Stimulated activated memory B cell treated with anti-CD40 and anti-IgM and Interleukin-4, amounts not matched to agents 10 μg/mL and 1 μg/mL and 100 μg/mL, for 72 hours (primary cell): ENCODE measurements at places on chromosomes 5 and 9.

GRCh38 chr9:93724852-93725251 lies 148.5 kb downstream of the PHF2 start:
- ATAC-seq: no peak

- ATAC-seq: no peak
Observed at GRCh38 chr9:88258601-88259000, 120.3 kb upstream of the SPATA31C2 start.

DNA sequence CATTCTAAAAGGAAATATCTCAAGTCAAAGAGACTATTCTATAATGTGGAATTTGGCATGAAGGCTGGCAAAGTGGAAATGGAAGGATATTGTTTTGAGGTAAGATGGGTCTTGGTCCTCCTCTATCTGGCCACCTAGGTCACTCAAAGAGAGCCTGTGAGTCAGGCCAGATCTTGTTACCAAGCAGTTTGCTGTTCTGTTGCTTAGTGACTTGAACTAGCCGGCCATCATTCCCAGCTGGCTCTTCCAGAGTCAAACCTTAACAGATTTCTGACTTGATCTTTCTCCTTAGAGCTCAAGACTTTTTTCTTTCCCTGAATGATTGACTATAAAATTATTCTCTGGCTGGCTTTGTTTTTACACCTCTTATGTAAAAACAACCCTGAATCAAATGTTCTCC lies 136.1 kb downstream of the PDE4D start:
- no peak for ATAC-seq

DNA sequence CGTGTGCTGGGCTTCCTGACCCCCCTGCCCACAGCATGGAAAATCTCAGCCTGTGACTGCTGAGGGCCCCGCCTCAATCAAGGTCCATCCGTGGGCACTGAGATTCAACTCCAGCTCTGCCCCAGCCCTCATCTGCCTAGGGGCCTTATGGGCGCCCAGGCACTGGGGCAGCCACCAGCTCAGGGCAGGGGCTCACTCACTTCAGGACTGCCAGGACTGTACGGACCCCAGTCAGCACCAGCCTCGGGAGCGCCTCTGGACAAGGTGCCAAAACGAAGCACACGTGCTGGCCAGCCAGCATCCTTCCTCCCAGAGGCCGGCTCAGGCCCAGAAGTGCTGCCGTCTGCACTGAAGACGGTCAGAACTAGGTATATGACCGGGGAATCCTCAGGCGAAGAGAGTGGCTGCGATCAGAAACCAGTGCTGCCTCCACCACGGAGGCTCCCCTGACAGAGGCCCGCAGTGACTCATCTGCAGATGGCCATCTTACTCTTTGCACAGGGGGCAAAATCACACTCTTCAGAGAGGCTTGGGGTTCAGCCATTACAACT lies 19.6 kb downstream of the CLPTM1L start:
- ATAC-seq: peak; percentile 27

DNA sequence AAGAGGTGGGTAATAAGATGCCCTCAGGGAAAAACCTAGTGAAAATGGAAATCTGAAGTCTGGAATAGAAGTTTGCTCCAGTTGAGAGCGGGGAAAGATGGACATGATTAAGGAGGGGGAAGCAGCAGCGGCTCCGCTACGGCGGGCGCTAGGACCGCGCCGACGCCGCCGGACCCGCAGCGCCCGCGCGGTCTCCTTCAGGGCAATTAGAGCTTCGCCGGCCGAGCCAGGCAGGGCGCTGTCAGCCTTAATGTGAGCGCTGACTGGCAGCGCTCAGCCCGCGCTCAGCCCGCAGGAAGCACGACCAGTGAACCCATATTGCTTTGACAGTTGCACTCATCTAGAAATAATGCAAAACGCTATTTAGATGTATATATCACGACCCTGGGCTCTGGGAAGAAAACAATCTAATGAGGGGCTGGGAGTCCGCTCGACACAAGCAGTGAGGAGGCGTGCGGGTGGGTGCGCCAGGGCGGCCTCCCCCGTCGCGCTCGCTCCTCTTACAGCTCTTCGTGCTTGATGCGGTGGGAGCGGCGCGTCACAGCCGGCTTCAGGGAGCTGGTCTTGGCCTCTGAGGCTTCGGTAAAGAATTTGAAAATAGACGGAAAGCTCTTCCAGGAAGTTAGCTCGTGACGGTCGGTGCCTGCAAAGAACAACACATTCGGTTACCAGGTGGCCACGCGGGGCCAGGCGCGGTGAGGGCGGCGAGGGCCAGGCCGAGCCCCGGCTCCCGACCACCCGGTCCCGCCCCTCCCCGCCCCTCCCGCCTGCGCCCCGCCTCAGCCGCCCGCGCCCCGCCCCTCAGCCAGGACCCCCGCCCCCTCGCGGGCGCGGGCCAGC lies 37.7 kb downstream of the NR2F1 start:
- peak; percentile 95 for ATAC-seq

DNA sequence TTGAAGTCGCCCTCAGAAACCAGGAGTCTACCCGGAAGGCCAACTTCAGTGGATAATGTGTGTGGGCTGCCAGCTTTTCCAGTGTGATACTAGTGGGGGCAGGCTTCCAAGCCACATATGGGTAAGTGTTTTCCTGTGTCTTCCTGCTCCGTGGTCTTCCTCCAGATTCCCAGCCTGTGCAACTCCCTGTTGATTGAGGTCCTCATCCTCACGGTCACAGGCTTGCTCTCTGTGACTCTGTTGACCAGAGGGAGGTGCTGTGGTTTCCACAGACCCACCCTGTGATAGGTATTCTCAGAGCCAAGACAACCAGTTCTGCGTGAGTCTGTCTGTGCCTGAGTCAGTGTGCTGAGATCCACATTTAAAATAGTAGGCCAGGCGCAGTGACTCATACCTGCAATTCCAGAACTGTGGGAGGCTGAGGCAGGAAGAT lies 388.0 kb upstream of the IRX2 start:
- no peak for ATAC-seq

DNA sequence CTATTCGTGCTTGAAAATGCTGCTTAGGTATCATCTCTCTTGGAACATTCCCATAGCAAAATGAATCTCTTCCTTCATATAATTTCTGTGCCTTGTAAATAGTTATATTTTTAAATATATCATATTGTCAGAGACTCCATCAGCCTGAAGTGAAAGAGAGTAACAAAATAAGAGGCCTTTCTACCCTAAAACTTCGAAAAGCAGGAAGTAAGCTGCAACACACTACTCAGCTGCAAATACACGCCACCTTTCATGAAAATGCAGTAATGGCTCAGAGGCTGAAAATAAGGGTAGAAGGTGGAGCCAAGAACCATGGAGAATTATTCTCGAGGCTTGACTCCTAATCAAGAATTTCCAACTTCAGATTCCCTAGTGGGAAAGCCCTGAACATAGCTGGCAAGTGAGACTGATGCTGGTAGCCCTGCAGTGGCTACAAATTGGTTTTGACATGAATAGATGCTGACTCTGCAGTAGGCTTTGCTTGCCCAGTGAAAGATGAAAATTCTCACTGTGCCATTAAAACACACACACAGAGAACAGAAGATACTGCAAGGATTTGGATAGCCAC lies 30.2 kb upstream of the PTGER4 start:
- ATAC-seq: no peak

DNA sequence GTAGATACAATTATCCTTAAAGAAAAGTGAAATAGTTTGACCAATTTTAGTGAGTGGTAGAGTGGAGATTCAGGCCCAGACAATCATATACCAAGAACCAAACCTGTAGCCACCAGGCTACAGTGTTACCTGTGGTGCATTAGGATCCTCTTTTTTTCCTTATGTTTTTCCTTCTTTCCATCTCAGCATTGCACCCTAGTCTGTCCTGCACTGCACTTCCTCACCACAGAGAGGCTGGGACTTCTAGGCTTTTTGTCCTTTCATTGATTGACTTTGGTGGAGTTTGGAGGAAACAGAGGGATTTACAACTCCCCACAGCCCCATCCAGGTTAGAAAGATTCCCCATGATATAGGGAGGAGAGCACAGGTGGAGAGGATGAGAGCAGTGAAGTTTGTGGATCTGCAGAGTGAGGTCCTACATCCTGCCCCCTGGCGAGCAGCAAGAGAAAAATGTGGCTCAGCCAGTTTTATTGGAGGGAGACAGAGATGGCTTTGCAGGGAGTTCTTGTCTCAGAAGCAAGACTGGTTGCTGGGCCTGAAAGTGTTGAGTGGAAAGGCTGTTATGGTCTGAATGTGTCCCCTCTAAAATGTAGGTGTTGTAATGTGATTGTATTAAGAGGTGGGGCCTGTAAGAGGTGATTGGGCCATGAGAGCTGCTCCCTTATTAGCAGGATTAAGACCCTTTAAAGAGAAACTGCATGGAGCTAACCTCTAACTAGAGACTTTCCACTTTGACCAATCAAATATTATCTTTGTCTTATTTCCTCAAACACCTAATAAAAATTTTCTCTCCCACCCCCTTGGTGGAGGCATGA lies 36.2 kb downstream of the KIF4B start:
- no peak for ATAC-seq

GRCh38 chr5:51567636-51568035 lies 184.4 kb downstream of the ISL1 start:
- no peak for ATAC-seq

GRCh38 chr9:98660541-98660940 lies 48.2 kb downstream of the GABBR2 start:
- ATAC-seq: no peak

DNA sequence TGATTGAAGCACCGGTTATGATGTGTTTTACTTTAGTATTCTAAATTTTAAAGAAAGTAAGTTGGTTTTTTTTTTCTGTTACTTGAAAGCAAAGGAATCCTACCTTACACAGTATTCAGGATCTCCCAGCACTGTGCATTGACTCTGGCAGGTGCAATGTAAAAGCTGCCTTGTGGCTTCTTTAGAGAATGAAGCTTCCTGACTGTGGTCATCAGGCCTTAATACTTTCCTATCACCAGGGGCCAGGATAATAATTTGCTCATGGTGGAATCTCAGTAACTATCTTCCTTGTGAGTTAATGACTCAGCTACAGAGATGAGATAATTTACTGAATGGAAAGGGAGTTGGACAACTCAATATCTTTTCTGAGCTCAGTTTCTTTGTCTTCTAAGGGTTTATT lies 435.5 kb upstream of the ZNF608 start:
- ATAC-seq: no peak

DNA sequence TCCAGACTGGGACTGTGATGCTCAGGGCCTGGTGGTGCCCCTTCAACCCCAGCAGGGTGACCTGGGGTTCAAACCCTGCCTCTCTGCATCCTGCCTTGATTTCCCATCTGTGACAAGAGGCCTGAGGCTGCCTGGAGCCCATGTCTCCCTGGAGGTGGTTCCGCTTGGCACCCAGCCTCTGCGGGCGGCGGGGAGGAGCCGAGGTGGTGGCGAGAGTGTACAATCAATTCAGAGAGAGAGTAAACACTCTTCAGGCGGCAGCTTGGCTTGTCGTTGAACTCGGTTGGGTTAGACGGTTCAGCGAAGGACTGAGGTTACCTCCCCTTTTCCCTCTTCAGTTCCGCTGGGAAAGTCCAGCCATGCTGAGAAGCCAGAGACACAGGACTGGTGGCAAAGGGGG lies 39.3 kb downstream of the NTNG2 start:
- no peak for ATAC-seq

- peak; percentile 44 for ATAC-seq
Observed at GRCh38 chr5:68543212-68543611, 327.7 kb downstream of the PIK3R1 start.

- ATAC-seq: no peak
Observed at GRCh38 chr5:143987751-143988560, 176.0 kb downstream of the HMHB1 start.

- no peak for ATAC-seq
Observed at GRCh38 chr5:104412649-104413240, 850.2 kb upstream of the NUDT12 start.

DNA sequence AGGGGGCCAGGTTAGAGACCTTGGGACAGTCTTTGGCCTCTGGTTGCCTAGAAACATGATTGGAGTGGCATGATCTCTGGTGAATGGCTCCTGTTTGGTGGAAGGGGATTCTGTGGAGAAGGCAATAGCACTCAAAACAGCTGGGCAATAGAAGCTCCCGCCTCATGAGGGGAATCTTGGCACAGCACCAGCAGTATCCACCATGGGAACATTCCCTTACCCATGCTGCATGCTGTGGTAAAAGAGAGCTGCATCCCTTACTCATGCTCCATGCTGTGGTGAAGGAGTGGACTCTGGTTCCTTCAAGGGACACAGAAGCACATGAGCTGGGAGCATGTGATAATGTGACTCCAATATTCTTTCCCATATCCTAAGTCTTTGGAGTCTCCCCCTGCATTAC lies 160.6 kb downstream of the PJA2 start:
- no peak for ATAC-seq

GRCh38 chr9:111740739-111741138 lies 54.0 kb downstream of the SHOC1 start:
- ATAC-seq: no peak

DNA sequence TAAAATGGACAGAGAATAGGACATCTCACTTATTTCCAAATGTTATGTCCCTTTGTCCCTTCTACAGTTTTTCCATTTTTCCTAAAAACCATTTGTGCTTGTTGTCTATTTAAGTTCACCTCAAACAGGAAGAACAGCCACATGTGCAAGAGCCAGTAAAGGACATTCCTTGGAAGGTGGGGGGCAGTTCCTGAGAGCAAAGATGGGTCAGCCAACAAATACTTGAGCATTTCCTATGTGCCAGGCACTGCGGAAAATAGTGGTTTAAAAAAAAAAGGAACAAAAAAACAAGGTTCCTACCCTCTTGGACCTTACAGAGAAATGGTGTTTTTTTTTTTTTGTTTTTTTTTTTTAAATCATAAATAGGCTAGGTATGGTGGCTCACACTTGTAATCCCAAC lies 26.8 kb downstream of the ANP32B start:
- ATAC-seq: no peak

GRCh38 chr5:16916262-16916878 lies 19.7 kb downstream of the MYO10 start:
- no peak for ATAC-seq

GRCh38 chr9:98236901-98237487 lies 18.5 kb downstream of the TBC1D2 start:
- no peak for ATAC-seq
